ENCODE measurements at places on chromosomes 12 and 14. TPM values are rescaled to one million over a fixed set of nuclear protein-coding genes. Genes with fewer than 3 reads are reported as not detected.

MANSC4 gene
- total RNA-seq = not detected

ASPG gene
- total RNA-seq = 2.5 TPM

PRIMA1 gene
- 1.7 TPM for total RNA-seq

NGB gene
- total RNA-seq = not detected

DNAJC22 gene
- total RNA-seq = 16.2 TPM

GPR162 gene
- total RNA-seq = 5.0 TPM

Measured in kidney (tissue), 22 donors.